Left lobe of liver (tissue), 2 donors: ENCODE measurements at places on chromosomes 6 and 20.

GRCh38 chr6:141472162-141472928 lies 660.4 kb upstream of the GJE1 start:
- no peak for DNase-seq

DNA sequence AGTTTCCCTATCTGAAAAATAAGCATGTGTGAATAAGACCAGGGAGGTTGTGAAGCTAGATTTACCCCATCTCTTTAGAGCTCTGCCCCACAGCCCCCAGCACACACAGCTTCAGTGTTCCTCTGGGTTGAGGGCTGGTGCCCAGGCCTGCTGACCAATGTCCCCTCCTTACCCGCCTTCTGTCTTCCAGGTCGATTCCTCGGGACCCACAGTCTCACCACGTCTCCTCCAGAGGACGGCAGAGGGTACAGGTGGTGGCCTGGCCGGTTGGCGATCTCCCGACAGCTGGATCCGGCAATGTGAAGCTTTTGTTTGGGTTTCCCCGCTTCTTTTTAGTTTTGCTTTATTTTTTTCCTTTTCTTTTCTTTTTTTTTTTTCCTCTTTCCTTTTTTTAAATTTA lies 42.0 kb downstream of the STK35 start:
- DNase-seq = no peak

GRCh38 chr20:19112828-19113227 lies 99.6 kb upstream of the SLC24A3 start:
- DNase-seq = no peak

- DNase-seq = no peak
Observed at GRCh38 chr6:330948-331347, 38.7 kb downstream of the DUSP22 start.

DNA sequence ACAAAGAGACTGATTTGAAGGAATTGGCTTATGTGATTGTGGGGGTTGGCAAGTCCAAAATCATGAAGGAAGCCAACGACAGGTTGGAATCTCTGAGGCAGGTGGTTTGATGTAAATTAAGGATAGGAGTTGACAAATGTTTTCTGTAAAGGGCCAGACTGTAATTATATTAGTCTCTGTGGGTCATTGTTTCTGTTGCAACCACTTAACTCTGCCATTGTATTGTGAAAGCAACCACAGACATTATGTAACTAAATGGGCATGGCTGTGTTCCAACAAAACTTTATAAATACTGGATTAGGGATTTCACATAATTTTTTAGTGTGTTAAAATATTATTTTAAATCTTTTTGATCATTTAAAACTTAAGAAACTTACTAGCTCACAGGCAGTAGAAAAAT lies 199.2 kb upstream of the MYLIP start:
- DNase-seq = no peak

DNA sequence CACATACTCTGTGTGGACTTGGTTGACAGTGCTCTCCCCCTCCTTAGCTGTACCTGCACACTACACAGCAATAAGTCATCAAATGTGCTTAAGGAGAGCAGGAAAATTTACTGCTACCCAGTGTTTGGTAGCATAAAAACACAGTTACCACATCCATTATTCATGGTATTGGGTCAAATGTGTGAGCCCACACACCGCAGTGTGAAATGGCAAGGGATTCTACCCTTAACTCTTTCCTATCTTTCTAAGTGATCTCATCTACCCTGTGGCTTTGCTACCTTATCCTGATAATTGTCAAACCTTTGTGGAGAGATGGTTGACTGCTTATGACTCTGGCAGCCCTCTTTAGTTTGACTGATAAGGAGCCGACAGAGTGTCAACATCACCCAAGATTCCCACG lies 47.6 kb downstream of the STX11 start:
- DNase-seq = no peak

DNA sequence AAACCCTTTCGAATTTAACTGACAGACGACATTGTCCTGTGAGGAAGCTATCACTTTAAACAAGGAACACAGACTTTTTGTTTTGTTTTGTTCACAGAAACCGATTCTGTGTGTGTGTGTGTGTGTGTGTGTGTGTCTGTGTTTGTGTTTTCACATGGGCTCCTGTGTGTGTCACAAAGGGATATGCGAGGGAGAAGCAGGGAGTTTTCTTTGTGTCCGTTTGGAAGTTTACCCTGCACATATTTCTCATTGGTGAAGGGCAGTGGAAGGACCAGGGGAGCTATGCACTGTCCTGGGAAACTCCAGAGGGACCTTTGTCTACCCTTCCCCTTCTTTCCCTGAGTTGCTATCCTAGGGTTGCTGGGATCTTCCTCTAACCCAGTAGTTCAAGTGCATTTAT lies 17.7 kb downstream of the POM121L2 start:
- DNase-seq = no peak

DNA sequence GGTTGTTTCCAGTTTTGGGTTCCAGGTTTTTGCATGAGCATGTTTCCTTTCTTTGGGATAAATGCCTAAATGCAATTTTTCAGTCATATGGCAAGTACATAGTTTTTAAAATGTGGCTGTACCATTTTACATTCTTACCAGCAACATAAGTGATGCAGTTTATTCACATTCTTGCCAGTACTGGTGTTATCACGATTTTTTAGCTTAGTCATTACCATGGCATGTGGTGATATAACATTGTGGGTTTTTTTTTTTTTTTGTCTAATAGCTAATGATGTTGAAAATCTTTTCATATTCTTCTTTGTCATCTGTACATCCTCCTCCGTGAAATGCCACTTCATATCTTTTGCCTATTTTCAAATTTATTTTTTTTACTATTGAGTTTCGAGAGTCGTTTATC lies 2.9 kb upstream of the TDRD6 start:
- no peak for DNase-seq

DNA sequence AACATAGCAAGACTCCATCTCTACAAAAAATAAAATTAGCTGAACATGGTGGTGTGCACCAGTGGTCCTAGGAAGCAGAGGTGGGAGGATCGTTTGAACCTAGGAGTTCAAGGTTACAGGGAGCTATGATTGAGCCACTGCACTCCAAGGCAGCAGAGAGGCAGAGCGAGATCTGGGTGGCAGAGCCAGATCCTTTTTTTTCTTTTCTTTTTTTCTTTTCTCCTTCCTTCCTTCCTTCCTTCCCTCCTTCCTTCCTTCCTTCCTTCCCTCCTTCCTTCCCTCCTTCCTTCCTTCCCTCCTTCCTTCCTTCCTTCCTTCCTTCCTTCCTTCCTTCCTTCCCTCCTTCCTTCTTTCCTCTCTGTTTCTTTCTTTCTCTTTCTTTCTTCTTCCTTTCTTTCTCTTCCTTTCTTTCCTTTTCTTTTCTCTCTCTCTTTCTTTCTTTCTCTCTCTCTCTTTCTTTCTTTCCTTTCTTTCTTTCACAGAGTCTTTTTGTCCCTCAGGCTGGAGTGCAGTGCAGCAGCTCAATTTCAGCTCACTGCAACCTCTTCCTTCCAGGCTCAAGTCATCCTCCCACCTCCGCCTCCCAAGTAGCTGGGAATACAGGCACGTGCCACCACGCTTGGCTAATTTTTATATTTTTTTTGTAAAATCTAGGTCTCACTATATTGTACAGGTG lies 9.2 kb upstream of the VSTM2L start:
- no peak for DNase-seq

DNA sequence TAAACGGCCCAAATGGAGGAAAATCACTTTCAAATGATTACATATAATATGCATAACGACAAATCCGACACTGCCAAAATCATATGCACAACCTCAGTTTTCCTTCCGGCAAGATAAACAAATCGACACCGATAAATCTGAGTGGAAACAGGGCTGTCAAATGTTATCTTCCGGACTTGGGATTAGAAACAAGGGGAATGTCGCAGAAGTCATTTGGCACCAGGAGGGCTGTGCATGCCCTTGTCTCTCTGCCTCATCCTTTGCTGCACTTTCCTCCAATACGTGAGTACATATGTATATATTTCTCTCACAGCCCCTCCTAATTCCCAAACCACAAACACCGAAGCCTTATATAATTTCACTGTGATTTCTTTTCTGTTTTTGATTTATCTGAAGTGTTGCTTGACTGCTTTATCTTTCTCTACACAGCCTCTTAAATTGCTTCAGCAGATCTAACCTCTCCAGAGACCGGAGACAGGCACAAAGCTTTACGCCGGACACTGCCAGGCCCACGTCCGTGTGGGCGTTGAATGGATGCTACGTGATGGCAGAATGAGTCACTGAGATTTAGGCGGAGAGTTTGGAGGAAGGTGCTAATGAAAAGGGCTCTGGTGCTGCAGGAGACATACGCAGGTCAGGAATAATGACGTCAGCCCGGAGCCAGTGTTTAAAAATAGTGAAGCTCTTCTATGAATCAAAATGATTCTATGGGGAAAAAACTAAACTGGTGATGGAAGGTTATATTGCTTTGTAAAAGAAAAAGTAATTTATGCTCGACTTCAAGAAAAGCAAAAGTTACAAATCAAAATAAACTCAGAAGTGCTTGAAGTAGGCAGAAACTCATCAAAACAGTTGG lies 21.0 kb upstream of the PRELID3B start:
- no peak for DNase-seq

DNA sequence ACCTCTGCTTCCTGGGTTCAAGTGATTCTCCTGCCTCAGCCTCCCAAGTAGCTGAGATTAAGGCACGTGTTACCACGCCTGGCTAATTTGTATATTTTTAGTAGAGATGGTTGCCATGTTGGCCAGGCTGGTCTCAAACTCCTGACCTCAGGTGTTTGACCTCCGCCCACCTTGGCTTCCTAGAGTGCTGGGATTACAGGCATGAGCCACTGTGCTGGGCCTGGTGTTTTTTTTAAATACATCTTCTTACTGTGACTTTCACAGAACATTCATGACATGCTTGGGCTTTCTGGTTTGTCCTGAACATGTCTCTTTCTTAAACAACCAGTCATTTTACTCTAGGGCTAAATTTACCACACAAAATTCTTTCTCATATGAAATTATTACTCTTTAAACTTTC lies 34.7 kb upstream of the FAM8A1 start:
- DNase-seq = no peak

GRCh38 chr6:68476611-68477010 lies 158.5 kb upstream of the ADGRB3 start:
- DNase-seq = no peak

GRCh38 chr6:100484474-100484873 lies 19.8 kb upstream of the SIM1 start:
- DNase-seq = peak; percentile 75

GRCh38 chr20:13068336-13068735 lies 59.6 kb downstream of the SPTLC3 start:
- DNase-seq = no peak

GRCh38 chr6:19070520-19070919 lies 683.4 kb downstream of the RNF144B start:
- DNase-seq = no peak
